NCI-H2081 (cell line): ENCODE measurements at places on chromosomes 3 and 15.

GRCh38 chr15:101151288-101151687 is 100.6 kb downstream of the CHSY1 start:
- no peak for DNase-seq

- DNase-seq = no peak
Measured at GRCh38 chr15:52706091-52706490, 26.9 kb upstream of the ATOSA start.

- no peak for DNase-seq
Measured at GRCh38 chr15:68518046-68518445, 60.7 kb upstream of the CORO2B start.

- DNase-seq = no peak
Measured at GRCh38 chr15:72475674-72476073, 1.5 kb downstream of the ARIH1 start.

DNA sequence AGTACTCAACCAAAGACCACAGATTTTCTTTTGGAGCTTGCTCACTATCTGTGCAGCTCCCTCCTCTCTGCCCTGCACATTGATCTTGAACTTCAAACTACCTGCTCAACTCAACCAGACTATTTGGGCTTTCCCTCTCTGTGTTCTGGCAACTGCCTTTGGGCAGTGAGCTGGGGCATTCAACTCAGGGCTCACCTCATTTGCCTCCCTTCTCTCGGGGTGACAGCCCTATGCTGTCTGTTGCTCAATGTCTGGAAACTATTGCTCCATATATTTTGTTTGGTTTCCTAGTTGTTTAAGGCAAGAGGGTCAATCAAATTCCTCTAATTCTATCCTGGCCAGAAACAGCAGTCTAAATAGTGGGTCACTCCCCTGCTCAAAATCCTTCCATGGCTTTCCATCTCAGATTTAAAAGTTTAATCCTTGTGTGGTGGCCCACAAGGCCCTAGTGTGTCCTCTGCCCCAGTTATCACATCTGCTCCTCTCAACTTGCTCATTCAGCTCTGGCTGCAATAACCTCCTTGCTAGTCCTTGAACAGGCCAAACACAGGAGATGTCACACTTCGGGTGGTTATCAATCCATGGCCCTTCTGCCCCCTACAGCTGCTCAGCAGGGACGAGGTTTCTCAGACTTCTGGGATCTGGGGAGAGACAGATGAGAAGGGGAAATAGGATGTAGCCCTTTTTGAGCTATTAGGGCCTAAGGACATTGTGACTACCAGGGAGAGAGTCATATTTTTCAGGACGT is 67.8 kb downstream of the SNRK start:
- DNase-seq = no peak
